Progenitor cell of endocrine pancreas (in vitro differentiated cells): ENCODE measurements at places on chromosomes 12 and 14. TPM values are rescaled to one million over a fixed set of nuclear protein-coding genes. Genes with fewer than 3 reads are reported as not detected.

DNA sequence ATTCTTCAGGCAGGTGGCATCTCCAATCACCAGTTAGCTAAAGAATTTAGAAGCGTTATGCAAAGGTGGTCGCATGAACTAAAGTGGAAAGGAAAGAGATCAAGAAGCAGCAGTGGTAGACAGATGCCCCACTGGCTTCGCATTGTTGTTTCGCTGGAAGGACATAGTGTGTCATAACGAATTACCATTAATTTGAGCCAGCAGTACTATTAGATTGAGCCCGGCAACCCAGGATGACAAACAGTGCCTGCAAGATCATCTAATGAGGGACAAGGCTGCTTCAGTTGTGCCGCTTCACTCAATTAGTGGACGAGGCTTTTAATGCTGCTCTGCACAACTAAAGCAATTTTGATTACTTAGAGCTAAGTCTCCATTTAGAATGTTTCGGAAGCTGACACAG is 274.5 kb upstream of the SOX5 start:
- H3K4me1 ChIP-seq = peaks cover 1% of the 10 kb centered on the region
- no peak for DNase-seq

DNA sequence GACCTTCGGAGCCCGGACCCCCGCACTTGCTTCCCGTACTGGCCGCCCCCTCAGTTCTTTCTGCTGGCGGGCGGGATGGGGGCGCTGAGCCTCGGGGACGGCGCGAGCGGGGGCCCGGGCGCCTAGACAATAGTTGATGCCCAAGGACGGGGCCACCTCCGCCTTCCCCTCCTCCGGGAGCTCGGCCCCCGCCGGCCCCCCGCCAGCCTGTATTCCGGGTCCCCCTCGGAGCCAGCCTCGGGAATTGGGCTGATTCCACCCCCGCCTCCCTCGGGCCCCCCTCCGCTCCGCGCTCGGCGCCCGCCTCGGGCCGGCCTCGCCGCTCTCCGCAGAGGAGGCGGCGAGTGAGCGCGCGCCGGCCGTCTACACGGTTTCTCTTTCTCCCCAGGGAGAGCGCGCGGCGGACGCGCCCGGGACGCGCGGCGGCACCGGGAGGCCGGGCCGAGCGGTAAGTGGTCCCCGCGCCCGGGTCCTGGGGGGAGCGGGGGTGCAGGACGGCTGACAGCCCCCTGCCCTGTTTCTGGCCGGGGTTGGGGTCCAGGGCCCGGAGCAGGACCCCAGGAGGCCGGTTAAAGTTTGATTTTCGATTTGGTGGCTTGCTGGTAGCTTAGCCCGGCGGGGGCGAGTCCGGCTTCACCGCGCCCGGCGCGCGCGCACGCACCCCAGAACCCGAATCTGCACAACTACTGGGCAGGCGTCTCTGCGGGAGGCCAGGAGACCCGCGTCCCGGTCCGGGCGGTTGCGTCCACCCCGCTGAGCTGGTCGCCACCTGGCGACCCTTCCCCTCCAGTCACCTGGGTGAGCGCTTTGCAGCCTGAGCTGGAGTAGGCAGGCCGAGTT is 413.7 kb downstream of the PCNX1 start:
- peaks cover 27% of the 10 kb centered on the region for H3K4me1 ChIP-seq
- no peaks in the 10 kb centered on the region for H3K36me3 ChIP-seq
- H3K27ac ChIP-seq = peak overlapping the region; percentile 98
- DNase-seq = peak; percentile 46

GRCh38 chr14:57610631-57611030 is 117.0 kb upstream of the CCDC198 start:
- H3K4me1 ChIP-seq = peaks cover 12% of the 10 kb centered on the region
- H3K27ac ChIP-seq = peak overlapping the region; percentile 9
- DNase-seq = no peak
- H3K4me3 ChIP-seq = no peak overlapping the region

- no peaks in the 10 kb centered on the region for H3K36me3 ChIP-seq
- H3K4me3 ChIP-seq = no peak overlapping the region
- H3K4me1 ChIP-seq = peaks cover 6% of the 10 kb centered on the region
- no peak for DNase-seq
- H3K27me3 ChIP-seq = peaks cover 6% of the 10 kb centered on the region
Measured at GRCh38 chr14:22003461-22003860, 329.8 kb upstream of the OR4E1 start.

- no peaks in the 10 kb centered on the region for H3K4me1 ChIP-seq
- no peak for DNase-seq
Measured at GRCh38 chr12:66354291-66354690, 52.0 kb downstream of the HELB start.

GRCh38 chr12:114981036-114981435 is 297.1 kb upstream of the TBX3 start:
- H3K4me3 ChIP-seq = no peak overlapping the region
- no peak for DNase-seq
- no peaks in the 10 kb centered on the region for H3K36me3 ChIP-seq
- H3K27ac ChIP-seq = no peak overlapping the region

DNA sequence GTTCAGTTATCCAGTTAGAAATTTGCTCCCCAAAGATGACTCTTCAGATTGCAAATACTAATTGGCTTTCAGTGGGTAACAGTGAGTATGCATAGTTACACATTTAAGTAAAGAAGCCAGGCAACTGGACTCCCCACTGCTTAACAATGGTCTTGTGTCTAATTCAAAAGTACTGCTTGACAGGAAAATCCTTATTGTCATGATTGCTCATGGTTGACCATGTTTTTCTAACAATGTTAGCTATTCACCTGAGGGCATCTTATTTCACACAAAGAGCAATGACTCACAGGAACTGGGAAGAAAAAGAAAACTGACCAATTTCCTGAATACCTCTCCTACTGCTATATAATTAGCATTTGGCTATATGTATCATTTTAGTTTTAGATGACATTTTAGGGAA is 33.7 kb upstream of the ALG10B start:
- no peak overlapping the region for H3K4me3 ChIP-seq
- no peaks in the 10 kb centered on the region for H3K4me1 ChIP-seq
- DNase-seq = no peak
- H3K36me3 ChIP-seq = no peaks in the 10 kb centered on the region

DNA sequence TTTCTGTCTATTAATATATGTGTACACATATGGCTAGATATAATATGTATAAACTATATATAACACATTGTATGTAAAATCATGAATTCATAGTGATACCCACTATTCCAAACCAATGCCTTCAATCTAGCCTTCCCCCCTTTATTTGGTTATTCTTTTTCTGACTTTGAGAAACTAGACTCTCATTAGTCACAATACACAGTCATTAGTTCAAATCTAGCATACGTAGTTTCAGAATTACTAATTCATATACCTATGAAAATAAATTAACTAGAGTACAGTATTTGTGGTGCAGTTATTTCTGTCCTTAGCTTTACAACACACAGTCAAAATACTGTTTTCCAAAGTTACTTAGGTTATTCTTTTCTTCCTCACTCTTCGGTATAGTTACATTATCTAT is 268.2 kb downstream of the DPF3 start:
- no peak for DNase-seq
- no peak overlapping the region for H3K4me3 ChIP-seq
- H3K27ac ChIP-seq = no peak overlapping the region
- no peaks in the 10 kb centered on the region for H3K4me1 ChIP-seq
- peaks cover 13% of the 10 kb centered on the region for H3K27me3 ChIP-seq

- H3K4me1 ChIP-seq = no peaks in the 10 kb centered on the region
- DNase-seq = no peak
- no peak overlapping the region for H3K27ac ChIP-seq
- no peaks in the 10 kb centered on the region for H3K36me3 ChIP-seq
- H3K27me3 ChIP-seq = no peaks in the 10 kb centered on the region
- no peak overlapping the region for H3K4me3 ChIP-seq
Measured at GRCh38 chr14:47919997-47920396, 244.6 kb upstream of the MDGA2 start.

The CFAP54 gene
- 5.9 TPM in 2 replicates for total RNA-seq

DNA sequence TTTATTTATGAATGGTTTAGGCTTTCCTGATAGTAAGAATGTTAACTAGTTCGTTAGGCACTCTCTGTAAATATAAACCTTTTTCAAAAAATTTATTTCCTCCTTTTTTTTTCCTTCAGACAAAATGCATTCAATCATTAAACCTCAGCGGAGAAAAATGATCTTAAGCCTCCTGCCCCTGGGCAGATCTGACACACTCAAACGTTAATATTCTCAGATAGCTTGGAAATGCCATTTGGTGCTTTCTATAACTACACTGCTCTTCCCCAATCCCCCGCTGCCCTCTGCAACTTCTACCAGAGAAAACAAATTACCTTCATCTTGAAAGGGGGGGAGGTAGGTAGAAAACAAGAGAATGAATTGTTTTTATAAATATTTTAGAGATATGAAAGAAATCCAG is 521.2 kb downstream of the MED13L start:
- no peak for DNase-seq
- H3K36me3 ChIP-seq = no peaks in the 10 kb centered on the region
- peaks cover 14% of the 10 kb centered on the region for H3K27me3 ChIP-seq
- H3K27ac ChIP-seq = no peak overlapping the region
- H3K4me1 ChIP-seq = peaks cover 23% of the 10 kb centered on the region

GRCh38 chr12:68121143-68121542 is 38.4 kb downstream of the IFNG start:
- no peak overlapping the region for H3K4me3 ChIP-seq
- H3K4me1 ChIP-seq = no peaks in the 10 kb centered on the region
- no peak for DNase-seq

The HOXC6 gene
- 0.17 and 0.27 TPM in 2 replicates for total RNA-seq

The MED13L gene
- 141 and 151 TPM in 2 replicates for total RNA-seq

DNA sequence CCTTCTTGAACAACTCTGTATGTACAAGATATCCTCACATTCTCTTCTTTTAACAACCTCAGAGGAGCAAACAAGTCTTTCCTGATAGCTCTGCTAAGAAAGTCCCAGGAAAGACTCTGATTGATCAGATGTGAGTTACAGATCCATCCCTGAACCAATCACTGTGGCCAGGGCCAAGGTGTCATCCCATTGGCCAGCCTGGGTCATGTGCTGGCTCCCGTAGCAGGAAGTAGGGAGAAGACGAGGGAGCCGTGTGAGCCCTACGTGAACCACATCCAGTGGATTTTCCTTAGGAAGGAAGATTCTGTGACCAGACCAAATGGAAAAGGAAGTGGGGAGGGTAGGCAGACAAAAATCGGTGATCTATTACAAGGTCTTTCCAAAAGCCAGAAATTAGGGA is 5.6 kb downstream of the P2RX7 start:
- H3K4me1 ChIP-seq = no peaks in the 10 kb centered on the region
- DNase-seq = no peak
- H3K27me3 ChIP-seq = peaks cover 20% of the 10 kb centered on the region
- no peaks in the 10 kb centered on the region for H3K36me3 ChIP-seq
- no peak overlapping the region for H3K4me3 ChIP-seq

GRCh38 chr12:80313209-80313608 is 130.8 kb upstream of the PTPRQ start:
- H3K4me1 ChIP-seq = peaks cover 3% of the 10 kb centered on the region
- no peak overlapping the region for H3K27ac ChIP-seq

DNA sequence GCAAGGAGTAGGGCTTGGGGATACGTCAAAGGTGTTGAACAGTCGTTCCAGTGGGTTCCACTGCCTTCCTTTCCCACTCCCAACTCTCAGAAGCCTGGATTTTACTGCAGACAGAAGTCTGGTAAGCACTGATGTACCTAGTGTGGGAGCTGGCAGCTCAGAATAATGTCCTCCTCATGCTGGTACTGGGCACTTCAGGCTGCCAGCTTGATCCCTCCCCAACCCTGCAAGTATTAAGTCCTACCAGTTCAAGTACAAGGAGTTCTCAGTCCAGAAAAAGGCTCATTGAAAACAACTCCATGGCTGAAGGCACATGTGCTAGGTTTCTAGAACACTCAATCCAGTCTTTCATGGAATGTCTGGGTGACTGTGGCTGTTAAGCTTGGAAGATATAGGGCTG is 304.3 kb downstream of the NUAK1 start:
- no peak overlapping the region for H3K4me3 ChIP-seq
- no peaks in the 10 kb centered on the region for H3K36me3 ChIP-seq
- H3K27me3 ChIP-seq = peaks cover 14% of the 10 kb centered on the region
- no peak overlapping the region for H3K27ac ChIP-seq
- no peaks in the 10 kb centered on the region for H3K4me1 ChIP-seq

DNA sequence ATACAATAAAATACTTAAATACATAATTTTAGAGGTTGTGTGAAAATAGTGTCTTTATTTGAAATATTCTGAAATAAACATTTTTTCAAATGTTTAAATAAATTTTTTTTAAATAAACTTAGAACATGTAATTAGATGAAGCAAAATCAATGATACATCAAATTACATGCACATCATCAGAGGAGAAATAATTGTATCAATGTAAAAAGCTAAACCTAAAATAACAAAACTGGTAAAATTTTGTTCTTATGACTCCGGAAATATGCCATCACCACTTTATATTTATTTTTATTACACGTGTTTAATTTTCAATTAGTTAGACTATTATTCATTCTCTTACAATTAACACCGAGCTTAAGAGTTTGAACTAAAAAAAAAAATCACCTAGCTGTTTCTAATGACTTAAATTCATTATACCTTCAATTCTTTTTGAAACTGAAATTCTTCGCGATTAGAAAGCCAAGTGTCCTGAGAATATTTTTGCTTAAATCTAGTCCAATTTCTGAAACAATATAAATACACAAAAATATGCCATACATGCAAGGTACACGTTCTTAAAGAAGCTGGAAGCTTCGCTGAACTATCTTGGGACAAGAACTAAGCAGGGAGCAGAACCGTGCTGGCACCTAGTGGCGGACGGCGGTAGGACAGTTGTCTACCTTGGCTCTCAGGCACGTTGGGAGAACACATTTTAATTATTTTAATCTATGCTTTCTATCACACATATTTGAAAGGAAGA is 230.5 kb downstream of the SLC25A21 start:
- no peaks in the 10 kb centered on the region for H3K36me3 ChIP-seq
- peaks cover 66% of the 10 kb centered on the region for H3K27me3 ChIP-seq
- peaks cover 5% of the 10 kb centered on the region for H3K4me1 ChIP-seq
- DNase-seq = peak; percentile 67
- H3K27ac ChIP-seq = no peak overlapping the region
- H3K4me3 ChIP-seq = no peak overlapping the region

DNA sequence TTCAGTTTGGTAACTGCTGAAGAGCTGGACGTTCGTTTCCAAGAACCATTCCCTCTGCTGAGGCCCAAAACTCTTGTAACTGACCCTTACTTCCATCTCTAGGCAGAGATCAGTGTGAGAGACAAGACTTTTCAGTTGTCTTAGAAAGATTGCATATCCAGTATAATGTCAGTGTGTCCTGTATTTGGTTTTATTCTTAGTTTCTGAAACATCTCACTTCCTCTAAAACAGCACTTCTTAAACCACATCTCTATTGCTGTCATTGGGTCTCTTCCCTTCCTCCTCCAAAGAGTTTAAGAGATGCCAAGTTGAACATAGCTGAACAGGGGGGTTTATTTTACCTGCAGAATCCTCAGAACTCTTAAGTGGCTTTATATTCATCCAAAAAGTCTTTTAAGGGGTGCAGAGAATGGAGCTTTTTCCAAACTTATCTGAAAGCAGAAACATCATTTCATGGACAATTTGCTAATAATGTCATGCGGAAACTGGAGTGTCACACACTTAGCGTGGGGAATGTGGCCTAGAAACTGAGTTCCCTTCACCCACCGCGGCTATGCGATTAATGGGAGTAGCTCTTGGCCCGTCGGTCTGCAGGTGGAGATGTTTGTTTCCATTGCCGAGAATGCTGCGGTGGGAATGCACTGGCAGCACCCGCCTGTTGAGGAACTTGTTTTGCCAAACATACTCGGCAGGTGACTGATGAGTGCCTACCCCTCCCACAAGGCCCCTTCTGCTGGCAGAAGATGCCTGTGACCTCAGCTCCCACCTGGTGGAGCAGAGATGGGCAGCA is 148.2 kb downstream of the ADGRD1 start:
- H3K36me3 ChIP-seq = no peaks in the 10 kb centered on the region
- no peaks in the 10 kb centered on the region for H3K4me1 ChIP-seq
- H3K27ac ChIP-seq = no peak overlapping the region
- H3K27me3 ChIP-seq = peaks cover 8% of the 10 kb centered on the region
